ENCODE measurements at places on chromosomes 12 and 14. TPM values are rescaled to one million over a fixed set of nuclear protein-coding genes. Genes with fewer than 3 reads are reported as not detected.

GRCh38 chr12:42186793-42187192 lies 42.1 kb upstream of the GXYLT1 start:
- H3K4me3 ChIP-seq: no peak overlapping the region
- H3K27ac ChIP-seq: no peak overlapping the region
- no peaks in the 10 kb centered on the region for H3K27me3 ChIP-seq
- no peaks in the 10 kb centered on the region for H3K4me1 ChIP-seq
- H3K36me3 ChIP-seq: no peaks in the 10 kb centered on the region
- no peak for DNase-seq

- no peak overlapping the region for H3K4me3 ChIP-seq
- no peaks in the 10 kb centered on the region for H3K36me3 ChIP-seq
These were observed 113.0 kb downstream of the AACS start for GRCh38 chr12:125178222-125178621.

The VRTN gene
- total RNA-seq: not detected

The KRT6C gene
- total RNA-seq: not detected
